ENCODE measurements at places on chromosomes 12 and 14.
A peak's percentile ranks its signal among the peaks of the same experiment; 100 is the strongest.

DNA sequence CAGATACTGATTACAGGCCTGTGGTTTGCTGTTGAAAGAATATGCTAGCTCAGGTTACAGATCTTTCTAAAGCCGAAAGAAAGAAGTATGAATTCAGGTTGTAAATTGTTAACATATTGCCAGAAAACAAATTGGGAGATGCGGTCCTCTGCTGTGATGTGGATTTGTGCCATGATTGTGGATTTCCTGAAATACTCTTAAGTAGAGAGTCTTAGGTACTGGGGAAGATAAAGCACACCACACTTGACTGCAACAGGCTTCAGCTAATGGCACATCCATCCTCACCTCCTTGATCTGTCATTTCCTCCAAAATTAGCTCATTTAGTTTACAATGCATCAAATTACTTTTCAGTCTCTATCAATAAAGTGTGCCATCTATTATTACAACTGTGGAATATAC lies 279.2 kb downstream of the SYT1 start:
- no peak for DNase-seq

DNA sequence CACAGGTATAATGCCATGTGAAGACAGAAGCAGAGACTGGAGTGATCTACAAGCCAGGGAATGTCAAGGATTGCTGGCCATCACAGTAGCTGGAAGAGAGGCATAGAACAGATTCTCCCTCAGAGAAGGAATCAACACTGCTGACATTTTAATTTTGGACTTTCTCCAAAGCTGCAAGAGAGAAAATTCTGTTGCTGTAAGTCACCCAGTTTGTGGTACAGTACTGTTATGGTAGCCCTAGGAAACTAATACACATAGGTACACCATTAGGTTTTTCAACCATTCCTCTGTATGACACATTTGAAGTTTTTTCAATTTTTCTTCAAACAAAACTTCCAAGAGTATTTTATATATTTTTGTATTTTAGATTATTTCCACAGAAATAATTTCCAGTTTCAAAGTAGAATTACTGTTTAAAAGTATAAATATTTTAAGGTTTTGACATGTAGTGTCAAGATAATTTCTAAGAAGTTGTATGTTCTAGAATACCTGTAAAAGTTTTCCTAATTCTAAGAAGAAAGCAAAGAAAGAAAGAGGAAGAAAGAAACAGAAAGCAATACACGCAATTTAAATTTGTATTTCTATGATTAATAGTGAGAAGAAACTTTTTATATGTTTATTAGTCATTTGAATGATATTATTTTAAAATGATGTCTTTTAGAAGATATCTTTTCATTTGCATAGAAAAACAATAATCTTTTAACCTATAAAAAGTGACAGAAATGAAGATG lies 64.9 kb upstream of the CATSPERB start:
- no peak for DNase-seq

DNA sequence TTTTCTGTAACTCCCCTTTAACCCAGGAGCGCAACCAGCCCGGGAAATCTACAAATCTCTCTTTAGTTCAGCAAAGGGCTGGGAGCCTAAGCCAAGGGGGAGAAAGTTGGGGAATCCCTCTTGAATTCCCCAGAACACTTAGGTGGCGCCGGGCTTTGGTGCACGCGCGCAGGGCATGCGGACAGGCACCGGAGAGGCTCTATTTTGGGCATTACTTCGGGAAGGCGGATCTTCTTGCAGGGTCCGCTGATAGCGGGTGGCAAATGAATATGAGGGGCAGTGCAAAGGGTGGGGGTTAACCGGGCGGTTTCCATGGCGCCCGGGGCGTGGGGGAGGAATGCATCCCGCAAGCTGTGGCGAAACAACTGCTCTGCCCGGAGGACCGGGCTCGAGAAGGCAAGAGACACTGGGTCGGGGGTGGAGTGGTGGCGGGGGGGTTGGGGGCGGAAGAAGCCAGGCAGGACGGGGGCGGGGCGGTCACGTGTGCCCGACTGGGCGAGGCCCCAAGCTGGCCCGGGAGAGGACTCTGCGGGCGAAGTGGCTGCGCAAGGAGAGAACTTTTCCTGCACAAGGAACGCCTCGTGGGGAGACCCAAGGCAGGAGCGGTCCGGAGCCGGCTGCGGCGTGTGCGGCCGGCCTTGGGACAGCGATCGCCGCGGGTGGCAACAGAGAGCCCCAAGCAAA lies at the start of gene FLVCR2:
Gene FLVCR2, plus strand, starts transcription at position 519 of the 684 bp plus-strand sequence. CDS start 353 bp downstream, outside the sequence.
- DNase-seq: peak; percentile 82

- no peak for DNase-seq
These were observed 6.3 kb downstream of the EVL start for GRCh38 chr14:100071545-100071944.

DNA sequence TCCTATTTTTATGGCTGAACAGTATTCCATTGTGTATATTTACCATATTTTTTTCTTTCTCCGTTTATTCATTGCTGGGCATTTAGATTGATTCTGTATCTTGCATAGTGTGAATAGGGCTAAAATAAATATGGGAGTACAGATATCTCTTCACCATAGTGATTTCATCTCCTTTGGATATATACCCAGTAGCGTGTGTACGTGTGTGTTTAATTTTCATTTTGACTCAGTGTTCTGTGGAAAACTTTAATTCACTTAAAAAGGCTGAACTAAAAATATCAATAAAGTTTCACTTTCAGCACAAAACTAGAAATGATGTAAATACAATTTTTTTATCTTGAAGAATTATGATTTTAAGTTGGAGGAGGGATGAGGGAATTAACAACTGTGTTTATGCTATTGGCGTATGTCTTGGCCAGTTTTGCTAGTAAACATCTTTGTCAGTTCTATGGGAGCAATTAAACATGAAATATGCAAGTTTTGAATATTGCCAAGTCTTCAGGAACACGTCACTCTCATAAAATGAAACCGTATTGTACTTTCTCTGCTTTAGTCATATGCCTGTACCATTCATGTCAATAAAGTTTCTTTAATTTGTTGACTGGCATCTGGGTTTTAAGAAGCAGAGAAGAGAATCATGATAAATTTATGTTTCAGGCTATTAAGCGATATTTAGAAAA lies 99.8 kb downstream of the PTGER2 start:
- no peak for DNase-seq

DNA sequence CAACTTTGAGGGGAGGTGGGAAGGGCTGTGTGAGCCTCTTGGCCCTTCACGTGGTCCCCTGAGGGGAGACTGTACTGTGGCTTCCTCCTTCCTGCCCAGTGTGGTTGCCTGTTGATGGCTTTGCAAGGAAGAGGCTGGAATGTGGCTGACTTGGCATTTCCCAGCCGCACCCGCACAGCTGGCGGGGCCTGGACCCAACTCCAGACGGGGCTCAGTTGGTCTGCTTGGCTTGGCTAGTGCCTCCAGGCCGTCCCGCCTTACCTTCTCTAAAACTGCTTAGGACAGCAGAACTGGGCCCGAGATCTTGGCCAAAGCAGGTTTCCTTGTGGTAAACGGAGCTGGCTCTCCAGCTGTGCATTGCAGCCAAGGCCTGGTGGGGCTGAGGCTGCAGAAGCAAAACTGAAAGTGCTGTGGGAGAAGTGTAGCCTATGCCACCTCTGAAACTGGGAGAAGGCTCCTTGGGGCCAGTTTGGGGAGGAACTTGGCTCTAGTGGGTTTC lies 139.5 kb downstream of the SMOC1 start:
- peak; percentile 67 for DNase-seq

GRCh38 chr12:19885093-19885812 lies 446.0 kb downstream of the AEBP2 start:
- no peak for DNase-seq

- DNase-seq: no peak
These were observed 36.0 kb downstream of the BTG1 start for GRCh38 chr12:92109613-92110012.

Data from suppressor macrophage (primary cell).